ENCODE measurements at places on chromosomes 5 and 9.

DNA sequence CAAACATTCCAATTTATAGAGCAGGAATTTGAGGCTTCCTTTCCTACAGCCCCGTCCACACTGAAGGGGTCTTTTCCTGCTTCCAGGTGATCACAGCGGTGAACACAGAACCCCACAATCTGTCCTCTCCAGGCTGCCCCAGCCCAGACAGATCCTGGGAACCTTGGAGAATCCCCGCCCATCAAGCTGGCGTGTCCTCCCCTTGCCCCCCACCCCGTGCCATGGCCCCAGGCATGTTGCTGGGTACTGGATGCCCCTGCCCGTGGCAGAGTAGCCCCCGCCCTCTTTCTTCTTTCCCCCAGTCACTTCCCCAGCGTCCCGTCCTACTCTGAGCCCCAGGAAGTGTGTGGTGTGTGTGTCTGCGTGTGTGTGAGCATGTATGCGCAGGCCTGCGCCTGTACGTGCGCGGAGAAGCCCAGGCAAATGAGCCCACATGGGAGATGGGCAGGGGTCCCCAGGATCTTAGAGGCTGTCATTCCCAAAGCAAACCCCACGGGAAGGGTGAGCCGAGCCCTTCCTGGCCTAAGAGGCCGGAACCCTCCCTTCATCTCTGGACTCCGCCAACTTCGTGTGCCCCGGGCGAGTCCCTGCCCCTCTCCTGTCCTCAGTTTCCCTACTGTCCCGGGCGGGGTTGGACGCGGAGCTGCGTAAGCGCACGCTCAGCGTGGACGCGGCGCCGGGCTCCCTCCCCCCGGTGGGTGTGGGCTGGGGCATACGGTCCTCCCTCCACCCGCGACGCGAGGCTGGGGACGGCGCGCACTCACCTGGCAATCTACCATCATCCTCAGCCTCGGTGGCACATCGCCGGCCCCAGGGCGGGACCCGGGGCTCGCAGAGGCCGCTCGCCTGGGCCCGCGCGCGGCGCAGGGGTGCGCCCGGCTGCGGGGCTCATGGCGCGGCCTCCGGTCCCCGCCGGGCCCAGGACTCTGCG, 15.2 kb downstream of the GBGT1 start:
- DNase-seq = peak; percentile 51

DNA sequence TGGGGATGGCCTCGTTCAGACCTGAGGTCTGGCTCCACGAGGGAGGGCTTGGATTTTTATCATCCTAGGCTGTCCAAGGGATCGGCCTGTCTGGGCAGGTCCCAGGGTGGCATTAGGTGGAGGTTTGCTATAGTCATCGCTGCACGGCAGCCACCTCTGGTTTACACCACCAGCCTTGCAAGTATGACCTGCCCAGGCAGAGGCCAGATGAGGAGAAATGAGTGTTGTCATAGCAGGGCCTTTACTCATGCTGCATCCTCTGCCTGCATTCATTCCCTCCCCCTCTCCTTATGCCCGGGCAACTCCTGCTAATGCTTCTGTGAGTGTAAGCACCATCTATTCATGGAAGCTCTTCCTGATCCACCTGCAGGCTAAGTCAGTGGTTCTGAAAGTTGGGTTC, 15.3 kb upstream of the NDST1 start:
- no peak for DNase-seq

DNA sequence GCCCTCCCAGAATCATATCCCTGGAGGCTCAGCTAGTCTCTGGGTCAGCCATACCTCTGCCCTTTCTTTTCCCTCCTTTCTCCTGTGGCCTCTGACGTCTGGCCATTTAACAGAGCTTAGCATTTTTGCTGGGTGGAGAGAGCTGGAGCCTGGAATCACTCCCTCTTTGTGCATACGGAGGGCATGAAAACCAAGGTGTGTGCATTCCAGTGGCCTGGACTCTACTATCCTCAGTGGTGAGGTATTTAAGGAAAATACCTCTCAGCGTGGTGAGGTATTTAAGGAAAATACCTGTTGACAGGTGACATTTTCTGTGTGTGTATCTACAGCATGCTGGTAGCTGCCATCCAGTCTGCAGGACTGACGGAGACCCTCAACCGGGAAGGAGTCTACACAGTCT, 27.5 kb downstream of the TGFBI start:
- no peak for DNase-seq

DNA sequence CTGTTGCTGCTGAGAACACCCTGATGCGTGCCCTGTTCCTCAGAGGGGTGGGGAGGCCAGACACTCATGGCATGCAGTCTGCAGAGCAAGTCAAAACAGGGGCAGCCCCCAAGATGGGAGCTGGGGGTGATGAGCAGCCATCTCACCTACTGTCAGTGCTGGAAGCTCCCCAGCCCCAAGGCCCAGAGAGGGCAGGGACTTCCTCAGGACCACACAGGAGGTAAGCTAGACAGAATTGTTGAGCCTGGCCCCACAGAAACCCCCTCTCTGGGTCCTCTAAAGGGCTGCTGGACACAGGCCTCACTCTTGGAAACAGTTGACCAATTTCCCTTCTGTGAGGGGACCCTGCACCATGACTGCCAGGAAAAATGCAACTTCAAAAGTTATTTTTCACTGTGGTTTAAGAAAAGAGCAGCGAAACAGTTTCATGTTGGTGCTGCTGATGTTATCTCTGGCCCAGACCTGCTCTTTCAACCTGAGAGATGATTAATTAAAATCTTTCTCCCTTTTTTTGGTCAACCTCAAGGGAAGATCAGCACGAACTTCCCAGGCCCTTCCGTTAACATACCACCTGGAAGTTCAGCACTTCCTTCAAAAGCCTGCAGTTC, 9.6 kb downstream of the CSF2 start:
- DNase-seq = no peak

DNA sequence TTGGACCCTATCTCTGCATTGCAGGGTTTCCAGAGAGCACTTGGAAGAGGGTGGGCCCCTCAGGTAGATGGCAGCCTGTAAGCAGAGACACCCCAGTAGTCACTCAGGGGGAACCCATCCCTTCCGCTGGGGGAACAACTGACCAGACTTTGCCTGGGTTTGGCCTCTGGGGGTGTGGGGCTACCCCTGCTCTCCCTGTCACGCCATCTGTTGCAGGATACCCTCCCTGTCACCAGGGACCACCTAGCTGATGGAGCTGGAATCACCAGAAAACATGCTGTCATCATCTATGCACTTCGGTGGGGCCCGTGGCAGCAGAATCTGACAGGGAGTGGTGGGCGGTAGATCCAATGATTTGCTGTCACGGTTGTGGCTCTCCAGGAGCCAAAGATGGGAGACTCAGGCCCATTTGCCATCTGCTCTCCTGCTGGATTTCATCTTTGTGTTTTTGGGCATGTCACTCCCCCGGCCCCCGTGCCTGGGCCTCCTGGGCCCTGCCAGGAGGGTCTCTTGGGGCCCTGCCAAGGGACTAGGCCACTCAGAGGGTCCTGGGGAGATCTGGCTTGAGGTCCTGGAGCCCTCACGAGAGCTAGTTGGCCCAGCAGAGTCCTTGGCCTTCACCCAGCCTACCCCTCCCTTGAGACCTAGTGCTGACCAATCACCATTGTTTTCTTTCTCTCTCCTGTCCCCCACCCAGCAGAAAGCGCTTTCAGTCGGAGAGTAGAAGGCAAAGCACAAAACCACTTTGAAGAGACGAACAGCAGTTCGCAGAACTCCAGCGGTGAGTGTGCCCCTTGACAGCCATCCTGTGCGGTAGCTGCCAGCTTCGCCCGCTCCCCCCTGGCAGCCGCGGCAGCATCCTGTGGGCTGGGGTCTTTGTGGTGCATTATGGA, 45.9 kb downstream of the AMBP start:
- DNase-seq = no peak
